ENCODE measurements at places on chromosomes 6 and 20. TPM values are rescaled to one million over a fixed set of nuclear protein-coding genes. Genes with fewer than 3 reads are reported as not detected.

DNA sequence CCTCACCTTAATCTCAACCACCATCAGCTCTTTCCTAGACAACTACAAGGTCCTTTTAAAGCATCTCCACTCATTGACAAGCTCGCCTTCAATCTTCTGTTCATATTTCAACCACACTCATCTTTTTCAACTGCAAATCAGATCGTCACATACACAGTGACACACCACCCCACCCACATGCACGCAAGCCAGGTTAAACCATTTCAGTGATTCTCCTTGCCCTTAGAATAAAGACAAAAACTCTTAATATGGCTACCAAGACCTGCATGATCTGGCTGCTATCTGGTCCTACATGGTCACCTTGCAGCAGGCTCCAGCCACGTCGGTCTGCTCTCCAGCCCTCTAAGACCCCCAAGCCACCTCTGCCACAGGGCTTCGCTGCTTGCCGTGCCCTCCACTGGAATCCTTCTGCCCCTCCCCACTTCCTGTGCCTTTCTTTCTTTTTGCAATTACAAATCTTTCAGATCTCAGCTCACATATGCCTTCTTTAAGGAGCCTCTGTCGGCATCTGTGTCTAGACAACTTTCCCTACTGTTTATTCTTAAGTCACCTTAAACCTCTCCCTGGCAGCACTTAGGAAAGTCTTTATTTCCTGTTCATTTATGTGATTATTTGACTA, 507.3 kb upstream of the ARID1B start:
- no peak for DNase-seq

PPP1R14C gene
- polyA plus RNA-seq, result 47.3 TPM

GRCh38 chr6:5989141-5989723, 17.5 kb downstream of the NRN1 start:
- peak; percentile 75 for DNase-seq

DNA sequence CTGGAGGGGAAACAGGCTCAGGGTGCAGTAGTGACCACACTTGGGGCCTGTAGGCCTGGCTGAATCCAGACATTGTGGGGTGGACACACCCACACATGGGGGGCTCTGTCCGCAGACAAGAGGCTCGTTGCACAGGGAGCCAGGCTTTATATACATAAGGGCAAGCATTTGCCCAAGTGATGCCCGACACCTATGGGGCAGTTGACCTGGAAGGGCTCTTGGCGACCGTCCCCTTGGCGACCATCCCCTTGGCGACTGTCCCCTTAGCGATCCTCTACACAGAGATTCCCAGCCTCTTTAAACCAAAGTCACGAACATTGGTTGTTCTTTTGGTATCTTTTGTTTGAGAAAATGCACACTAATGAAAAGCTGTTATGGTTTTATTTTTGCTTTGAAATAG, 2.7 kb downstream of the TOX2 start:
- DNase-seq, result no peak

- DNase-seq, result peak; percentile 26
These were observed 143.2 kb downstream of the PREX1 start for GRCh38 chr20:48684501-48685041.

DNA sequence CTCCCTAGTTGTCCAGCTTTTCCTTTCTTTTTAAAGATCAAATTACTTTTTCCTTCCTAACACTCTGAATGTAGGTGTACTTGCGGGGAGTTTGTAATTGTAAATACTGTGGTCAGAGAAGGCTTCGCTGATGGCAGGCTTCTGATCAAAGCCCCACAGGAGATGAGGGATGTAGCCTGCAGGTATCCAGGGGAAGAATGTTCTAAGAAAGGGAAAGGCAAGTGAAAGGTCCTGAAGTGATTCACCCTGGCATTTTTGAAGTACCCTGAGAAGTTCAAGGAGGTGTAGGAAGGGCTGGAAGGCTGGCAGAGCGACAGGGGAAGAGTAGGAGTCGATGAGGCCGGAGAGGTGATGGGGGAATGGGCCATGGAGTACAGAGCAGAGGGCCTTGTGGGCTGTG, 38.2 kb upstream of the CCN6 start:
- no peak for DNase-seq

DNA sequence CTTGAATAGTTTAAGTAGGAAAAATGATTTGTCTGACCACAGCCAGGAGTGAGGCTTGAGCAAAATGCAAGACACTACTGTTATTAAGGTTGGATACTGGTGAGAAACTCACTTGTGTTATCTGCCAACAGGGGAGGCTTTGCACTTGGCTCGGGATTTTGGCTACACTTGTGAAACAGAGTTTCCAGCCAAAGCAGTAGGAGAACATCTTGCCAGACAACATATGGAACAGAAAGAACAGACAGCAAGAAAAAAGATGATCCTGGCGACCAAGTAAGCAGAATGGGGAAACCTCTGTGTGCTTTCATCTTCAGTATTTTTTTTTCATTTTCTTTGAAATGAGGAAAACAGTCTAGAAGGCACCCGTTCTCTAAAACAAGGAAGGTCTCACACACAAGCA, 31.6 kb downstream of the TFAP2D start:
- DNase-seq, result peak; percentile 47

All from muscle of leg (tissue), 16 donors.